NCI-H1048 (cell line): ENCODE measurements at places on chromosomes 11 and 22.

- DNase-seq: no peak
These were observed 131.6 kb upstream of the HSD17B12 start for GRCh38 chr11:43548916-43549315.

GRCh38 chr22:32395107-32395506, 16.9 kb downstream of the RTCB start:
- no peak for DNase-seq

DNA sequence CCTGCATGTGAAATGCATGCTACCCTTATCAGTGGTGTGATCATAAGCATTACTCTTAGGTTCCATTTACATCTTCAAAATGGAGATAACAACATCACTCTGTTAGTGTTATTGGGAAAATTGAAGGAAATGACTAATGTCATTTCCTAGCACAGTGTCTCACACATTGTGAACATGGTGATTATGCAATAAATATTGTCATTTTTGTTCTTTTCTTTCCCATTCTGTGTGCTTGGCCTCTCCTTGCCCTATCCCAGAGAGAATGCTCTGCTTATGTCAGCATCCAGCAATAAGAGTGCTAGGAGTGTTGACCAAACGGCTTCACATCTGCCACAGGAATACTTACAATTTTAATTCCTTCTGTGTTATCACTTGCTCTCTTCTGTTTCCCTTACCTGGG, 1024.1 kb upstream of the CCDC90B start:
- no peak for DNase-seq

DNA sequence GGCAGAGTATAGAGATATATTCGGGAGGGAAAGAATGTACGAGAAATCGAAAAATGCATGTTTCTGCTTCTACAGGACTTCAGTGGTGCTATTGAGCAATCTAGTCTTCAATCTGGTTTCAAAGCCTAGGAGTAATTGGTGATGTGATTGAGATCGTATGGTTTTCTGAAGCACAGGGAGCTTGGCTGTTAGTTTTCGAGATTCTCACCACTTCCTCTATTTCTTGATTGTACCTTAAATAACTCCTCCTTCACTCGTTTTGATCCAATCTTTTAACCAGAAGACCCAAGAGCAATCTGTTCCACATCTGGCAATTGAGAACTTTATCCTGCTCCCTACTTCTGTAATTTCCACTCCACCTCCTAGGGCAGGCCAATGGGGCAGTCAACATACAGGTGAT, 518 bp downstream of the CCDC179 start:
- DNase-seq: no peak

- DNase-seq: no peak
These were observed 38.2 kb downstream of the ADAMTS8 start for GRCh38 chr11:130390071-130390758.

- DNase-seq: no peak
These were observed 6.4 kb downstream of the PLA2G3 start for GRCh38 chr22:31133911-31134310.

GRCh38 chr11:14193644-14194043, 165.3 kb downstream of the RRAS2 start:
- no peak for DNase-seq

GRCh38 chr22:27493796-27494195, 307.8 kb downstream of the MN1 start:
- no peak for DNase-seq

DNA sequence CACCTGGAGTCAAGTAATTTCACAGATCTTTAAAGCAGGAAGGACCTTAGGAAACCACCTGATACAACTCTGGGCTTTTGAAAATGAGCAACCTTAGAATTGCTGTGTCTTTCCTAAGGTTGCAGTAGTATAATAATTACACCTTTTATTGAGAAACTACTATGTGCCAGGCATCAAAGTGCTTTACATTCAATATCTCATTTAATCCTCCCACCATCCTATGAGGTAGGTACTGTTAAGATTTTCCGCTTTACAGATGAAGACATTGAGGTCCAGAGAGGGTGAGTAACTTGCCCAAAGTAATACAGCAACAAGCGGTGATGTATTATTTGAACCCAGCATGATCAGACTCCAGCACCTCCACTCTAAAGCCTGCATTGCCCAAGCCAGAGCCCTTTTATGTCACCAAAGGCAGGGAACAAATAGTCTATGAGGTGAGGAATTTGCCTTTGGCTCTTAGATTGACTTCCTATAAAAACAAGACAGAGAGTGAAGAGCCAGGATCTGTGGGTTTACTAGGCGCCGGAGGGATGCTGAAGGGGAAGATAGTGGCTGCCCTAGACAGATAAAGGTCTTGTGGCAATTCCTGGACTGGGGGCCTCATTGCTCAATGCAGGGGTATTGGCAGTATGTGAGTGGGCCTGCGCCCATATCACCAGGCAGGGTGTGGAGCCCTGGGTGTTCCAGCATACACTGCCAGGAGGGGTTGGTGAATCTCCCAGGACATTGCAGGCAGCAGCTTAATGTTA, 157.1 kb downstream of the FBXO7 start:
- DNase-seq: no peak

DNA sequence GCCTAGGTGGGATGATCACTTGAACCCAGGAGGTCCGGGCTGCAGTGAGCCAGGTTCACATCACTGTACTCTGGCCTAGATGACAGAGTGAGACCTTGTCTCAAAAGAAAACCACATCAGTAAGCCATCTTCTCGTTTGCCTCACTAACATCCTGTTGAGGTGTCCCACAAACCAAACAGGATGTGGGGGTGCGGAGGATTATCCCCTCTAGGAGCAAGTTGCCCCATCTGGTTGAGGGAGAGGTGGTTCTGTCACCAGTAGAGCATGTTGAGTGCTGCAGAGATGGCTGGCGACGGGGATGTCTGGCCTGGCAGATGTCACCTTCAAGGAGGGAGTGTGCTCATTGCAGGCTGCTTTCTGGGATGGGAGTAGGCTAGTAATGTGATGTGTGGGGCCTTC, 72.4 kb downstream of the ZNRF3 start:
- DNase-seq: no peak

DNA sequence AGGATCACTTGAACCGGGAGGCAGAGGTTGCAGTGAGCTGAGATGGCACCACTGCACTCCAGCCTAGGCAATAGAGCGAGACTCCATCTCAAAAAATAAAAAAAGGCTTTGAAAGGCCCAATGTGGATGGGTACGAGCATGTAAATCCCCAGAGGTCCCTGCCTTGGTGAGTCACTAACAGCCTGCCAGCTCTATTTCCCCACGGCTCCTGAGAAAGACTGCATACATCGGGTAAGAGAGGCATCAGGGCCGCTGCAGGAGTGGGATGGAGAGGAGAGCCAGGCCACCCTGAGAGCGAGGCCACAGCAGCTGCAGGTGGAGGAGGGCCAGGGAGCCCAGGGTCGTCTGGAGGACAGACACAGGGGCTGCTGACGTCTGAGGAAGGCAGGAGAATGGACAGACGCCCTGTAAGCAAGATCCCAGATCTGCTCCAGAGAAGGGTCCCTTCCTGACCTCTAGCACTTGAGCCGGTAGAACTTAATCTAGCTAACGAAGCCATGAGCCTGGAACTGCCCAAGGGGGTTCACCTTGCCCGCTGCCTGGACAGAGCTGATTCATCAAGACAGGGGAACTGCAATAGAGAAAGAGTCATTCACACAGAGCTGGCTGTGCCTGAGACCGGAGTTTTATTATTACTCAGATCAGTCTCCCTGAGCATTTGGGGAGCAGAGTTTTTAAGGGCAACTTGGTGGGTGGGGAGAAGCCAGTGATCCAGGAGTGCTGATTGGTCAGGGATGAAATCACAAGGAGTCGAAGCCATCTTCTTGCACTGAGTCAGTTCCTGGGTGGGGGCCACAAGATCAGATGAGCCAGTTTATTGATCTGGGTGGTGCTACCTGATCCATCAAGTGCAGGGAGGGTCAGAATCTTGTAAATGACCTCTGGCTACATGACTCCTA, 5.1 kb upstream of the KRTAP5-9 start:
- DNase-seq: no peak

DNA sequence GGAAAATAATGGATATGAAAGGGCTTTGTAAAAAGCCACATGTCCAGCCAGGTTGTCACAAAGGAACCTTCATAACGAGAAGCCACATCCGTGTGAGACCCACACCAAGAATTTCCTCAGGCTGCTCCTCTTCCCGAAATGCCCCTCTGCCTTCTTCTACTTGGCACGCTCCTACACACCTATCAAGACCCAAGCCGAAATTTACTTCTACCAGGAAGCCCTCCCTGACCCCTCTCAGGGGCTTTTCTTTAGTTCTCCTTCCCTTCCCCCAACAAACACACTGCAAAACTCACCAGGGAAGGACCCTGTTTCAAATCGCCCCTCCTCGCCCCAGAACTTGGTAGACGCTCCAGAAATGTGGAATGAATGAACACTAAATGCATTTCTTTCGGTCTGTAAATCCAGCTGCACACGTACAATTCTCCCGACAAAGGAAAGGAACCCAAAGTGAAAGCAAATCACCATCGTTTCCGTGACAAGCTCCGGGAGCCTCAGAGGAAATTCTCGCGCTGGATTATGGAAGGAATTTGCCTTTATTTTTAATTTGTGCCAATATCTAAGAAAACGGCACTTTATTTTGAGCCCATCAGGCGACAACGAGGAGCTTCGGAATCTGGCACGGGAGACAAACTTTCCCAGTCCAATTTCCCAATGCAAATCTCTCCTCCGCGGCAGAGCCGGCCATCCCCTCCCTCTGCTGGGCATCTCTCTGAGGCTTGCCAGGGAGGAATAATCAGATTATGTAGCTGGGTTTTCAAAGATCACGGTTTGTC, 13.2 kb upstream of the SHISAL1 start:
- no peak for DNase-seq

DNA sequence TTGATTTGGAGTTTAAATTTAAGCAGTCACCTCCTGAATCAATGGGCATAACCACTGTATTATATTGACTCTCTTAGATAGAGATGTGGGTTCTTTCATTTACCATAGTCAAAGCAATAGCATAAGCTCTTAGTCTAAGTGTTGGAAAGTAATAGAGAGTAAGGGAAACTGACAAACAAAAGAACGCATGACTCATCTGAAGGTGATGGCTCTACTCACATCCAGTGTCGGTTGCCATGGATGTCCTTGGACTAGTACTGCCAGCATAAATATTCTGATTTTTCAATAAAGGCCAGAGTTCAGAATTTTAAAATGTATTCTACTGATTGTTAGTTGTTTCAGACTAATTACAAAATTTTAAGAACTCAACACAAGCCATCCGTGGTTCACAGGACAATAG, 444.9 kb upstream of the DDI1 start:
- DNase-seq: no peak

DNA sequence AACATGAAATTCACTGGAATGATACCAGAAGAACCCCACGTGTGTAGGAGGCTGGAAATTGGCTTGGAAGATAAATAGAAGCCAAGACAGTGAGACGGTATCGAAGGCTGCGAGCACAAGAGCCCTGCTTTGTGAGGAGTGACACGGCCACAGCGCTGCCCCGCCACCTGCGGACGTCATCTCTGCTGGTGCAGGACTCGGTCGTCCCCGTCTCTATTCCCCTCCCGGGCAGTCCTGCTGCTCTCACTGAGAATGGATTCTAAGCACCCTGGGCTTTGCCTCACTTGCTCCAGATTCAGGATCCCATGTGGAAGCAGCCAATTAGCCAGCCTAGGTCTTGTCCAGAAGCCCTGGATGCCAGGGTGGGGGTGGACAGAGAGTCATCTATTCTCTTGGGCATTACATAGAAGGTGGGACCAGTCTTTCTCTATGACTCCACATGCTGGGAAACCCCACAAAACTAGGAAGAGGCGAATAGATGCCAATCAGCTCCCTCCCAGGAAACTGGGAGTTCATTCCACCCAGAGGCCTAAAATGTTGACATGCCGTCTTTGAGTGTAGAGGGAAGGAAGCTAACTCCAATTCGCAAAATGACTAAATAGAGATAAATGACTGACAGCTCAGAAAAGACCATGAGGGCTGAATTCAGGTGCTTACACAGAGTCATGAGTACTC, 25.1 kb downstream of the APOL3 start:
- DNase-seq: no peak
